Psoas muscle (tissue), 8 donors: ENCODE measurements at places on chromosomes 5 and 9.

GRCh38 chr5:43033841-43034590 lies 6.1 kb downstream of the ANXA2R start:
- no peak for DNase-seq

DNA sequence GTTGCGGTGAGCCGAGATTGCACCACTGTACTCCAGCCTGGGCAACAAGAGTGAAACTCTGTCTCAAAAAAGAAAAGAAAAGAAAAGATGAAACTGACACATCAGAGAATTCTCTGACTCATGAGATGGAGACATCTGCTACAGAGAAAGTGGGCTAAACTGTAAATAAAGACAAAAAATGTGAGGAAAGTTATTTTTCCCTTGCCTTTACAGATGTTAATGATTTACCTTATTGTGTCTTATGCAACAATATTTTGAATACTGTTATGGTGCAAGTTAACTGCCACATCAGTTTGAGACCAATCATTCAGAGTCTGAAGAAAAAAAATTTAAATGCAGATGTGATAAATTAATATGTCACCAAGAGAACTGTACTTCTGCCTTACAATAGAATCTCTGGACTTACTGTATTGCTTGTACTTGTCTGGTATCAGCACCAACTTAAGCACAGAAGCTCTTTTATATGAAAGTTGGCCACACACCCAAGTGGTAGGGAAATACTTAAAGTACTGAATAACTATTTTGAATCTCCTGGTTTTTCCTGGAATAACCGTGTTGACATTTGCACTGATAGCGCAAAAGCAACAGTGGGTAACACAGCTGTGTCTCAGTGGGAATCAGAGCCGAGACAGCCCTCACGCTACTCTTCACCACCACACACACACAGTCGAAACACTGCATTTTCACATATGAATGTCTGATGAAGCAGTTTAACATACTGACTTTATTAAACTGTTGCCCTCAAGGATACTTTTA lies 169.9 kb downstream of the FANCC start:
- DNase-seq = no peak

DNA sequence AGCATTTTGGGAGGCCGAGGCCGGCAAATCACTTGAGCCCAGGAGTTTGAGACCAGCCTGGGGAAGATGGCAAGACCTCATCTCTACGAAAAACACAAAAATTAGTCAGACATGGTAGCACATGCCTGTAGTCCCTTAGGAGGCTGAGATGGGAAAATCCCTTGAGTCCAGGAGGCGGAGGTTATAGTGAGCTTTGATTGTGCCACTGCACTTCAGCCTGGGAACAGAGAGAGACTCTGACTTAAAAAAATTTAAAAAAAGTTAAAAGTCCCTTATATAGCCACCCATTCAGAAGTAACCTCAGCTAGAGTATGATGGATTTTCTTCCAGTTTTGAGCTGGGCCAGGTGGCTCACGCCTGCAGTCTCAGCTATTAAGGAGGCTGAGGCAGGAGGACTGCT lies 72.4 kb downstream of the UGCG start:
- no peak for DNase-seq

DNA sequence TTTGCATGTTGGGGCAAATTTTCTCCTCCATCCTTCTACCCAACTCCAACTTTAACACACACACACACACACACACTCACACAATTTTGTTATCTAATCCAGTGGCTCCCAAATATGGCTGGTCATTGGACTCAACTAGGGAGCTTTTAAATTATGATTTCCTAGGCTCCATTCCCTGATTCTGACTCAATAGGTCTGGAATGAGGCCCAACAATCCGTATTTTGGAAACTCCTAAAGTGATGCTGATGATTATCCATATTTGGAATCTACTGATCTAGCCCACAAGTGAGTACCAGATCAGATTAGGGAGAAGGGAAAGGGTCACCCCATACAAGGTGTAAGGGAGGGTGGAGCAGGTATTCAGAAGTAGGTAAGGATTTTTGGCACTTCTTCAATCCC lies 309.7 kb downstream of the TLE1 start:
- no peak for DNase-seq

GRCh38 chr5:179153921-179154345 lies 93.8 kb downstream of the ZNF354C start:
- no peak for DNase-seq

DNA sequence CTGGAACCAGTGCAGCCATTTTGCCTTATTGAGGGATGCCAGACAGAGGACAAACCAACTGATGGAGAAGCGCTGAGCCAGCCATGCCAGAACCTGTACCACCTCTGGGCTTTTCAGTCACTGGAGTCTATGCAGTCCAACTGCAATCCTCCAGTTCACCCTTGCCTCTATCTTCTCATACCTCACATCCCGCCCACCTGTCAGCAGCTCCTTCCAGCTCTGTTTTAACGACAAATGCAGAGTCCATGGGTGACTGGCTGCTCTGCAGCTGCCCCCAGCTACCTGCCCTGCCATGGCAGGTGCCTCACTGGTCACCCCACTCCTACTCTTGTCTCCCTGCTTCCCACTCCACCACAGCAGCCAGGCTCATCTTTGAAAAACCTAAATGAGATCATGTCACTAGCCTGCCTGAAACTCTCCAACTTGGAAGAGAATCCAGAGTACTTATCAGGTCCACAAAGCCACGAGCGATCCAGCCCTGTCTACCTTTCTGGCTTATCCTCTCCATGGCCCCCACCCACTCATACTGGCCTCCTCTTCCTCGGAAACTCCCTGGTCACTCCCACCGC lies 14.0 kb upstream of the ACSL6 start:
- peak; percentile 20 for DNase-seq

DNA sequence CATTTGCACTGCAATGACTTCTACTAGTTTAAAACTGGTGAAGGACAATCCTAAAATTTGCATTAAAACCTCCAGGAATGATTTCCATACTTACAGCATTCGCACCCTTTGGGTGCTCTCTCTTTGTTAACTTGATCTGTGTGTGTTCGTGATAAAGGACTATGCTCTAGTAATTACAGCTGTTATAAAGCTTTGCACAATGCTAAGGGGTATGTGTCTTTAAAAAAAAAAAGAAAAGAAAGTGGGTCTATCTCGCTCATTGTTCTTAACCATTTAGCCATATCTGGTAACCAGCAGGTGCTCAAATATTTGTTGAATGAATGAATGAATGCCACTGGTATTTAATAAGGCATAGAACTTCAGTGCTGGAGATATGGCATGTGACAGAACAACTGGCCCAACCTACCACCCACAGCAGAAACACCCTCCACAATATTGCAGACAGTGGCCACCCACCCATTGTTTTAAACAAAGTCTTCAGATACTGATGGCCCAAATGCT lies 8.7 kb downstream of the TRIM36 start:
- no peak for DNase-seq

DNA sequence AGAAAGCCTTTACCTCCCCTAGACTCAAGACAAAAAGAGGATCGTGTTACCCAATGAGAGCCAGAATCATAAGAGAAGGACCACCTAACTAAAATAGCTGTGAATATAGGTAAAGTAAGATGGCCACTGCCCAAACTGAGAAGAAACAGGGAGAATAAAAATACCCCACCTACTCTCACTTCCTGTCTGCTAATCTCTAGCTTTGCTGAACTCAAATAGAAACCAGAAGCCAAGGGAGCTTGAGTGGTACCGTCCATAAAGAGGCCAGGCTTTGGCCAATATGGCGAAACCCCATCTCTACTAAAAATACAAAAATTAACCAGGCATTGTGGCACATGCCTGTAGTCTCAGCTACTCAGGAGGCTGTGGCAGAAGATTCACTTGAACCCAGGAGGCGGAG lies 123.0 kb upstream of the FST start:
- no peak for DNase-seq

- DNase-seq = no peak
Observed at GRCh38 chr5:10858307-10858706, 97.3 kb upstream of the DAP start.

DNA sequence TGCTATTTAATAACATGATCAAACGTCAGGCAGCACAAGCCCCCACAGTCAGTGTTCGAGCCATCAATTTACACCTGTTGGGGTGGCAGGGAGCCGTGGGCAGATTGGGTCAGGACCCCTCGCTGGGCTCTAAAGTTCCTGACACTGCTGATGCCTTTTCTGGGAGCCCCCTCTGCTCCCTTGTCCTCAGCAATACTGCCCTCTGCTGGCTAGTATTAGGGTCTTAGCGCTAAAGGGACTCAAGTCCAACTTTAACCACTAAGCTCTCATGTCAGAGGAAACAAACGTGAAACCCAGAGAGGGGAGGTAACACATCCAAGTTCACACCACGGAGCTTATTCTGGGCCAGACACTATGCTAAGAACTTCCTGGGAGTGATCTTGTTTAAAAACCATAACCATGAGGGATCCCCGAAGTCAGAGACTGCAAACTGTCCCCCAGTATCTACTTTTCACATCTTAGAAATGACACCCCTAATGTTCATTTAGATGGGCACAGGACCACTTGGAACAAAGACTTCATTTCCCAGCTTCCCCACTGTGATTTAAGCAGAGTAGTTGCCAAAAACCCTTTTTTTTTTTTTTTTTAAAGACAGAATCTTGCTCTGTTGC lies 20.4 kb downstream of the ANKS6 start:
- DNase-seq = no peak

- no peak for DNase-seq
Observed at GRCh38 chr5:1564182-1564748, 40.5 kb upstream of the LPCAT1 start.

GRCh38 chr5:125325488-125326149 lies 579.2 kb upstream of the ZNF608 start:
- DNase-seq = no peak

GRCh38 chr9:97675655-97676054 lies 21.5 kb downstream of the XPA start:
- DNase-seq = no peak

- peak; percentile 59 for DNase-seq
Observed at GRCh38 chr9:112831281-112831851, 59.3 kb downstream of the SLC46A2 start.

GRCh38 chr9:90836411-90837080 lies 34.9 kb downstream of the SYK start:
- no peak for DNase-seq

DNA sequence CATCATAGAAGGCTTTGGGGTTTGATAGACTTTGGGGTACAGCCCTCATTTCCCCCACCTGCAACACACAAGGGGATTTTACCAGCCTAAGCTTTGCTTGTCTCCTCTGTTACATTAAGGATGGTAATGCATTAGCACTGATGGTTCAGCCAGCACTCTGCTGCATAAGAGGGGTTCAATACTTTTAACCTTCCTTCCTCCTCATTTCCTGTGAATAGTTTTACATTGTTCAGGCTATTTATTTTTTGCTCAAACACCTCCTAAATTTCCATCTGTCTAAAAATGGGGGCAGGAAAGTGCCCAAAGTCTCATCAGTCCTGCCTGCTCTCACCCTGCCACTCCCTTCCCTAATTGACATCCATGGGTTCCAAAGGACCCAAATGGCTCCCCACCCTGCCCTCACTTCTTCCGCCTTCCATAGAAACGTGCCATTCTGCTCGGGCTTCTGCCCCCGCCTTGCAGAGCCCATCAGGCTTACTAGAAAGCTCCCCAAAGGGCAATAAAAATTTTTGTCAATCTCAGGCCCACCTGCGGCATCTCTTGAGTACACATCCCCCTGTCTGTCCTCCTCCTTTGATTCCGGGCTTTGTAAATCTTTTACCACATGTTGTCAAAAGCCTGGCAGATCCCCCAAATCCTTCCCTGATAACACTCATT lies 239.5 kb upstream of the SLC24A2 start:
- DNase-seq = no peak

- no peak for DNase-seq
Observed at GRCh38 chr5:82601077-82601476, 322.9 kb upstream of the RPS23 start.

- no peak for DNase-seq
Observed at GRCh38 chr5:74433255-74433895, 207.2 kb downstream of the ENC1 start.

DNA sequence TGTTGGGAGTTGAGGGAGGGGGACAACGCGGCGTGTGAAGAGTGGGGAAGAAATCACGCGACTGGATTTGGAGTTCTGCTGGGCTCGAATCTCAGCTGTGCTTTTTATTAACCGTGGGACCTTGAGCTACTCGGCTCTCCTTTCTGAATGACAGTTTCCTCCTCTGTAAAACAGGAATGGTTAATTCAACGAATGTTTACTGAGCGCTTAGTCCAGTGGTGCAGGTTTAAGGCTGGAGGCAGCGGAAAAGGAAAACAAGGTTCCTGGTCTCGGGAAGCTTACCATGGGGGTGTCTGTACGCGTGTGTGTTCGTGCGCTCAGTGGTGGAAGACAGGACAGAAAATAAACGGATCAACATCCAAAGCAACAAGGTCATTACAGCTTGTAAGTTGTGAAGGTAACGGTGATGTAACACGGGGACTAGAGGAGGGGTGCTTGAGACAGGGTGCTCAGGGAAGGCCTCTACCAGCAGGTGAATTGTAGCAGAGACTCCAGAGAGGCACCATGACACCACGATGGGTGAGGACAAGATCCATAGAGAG lies 277 bp downstream of the EIF4E1B start:
- no peak for DNase-seq

DNA sequence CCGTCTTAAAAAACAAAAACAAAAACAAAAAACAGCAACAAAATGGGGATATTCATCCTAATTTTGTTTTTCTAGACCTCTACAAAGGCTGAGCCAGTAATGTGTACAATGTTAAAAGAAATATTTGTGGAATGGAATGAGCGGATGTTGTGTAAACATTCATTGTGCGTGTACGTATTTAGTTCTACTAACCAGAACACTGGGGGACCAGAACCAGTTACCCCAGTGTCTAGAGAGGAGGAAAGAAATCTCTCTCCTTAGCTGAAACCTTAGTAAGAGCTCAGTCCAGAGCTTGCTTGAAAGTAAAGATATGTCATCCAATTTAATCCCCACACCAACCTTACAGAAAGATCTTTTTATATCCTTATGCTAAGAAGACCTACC lies 106.7 kb upstream of the CPEB4 start:
- DNase-seq = no peak

DNA sequence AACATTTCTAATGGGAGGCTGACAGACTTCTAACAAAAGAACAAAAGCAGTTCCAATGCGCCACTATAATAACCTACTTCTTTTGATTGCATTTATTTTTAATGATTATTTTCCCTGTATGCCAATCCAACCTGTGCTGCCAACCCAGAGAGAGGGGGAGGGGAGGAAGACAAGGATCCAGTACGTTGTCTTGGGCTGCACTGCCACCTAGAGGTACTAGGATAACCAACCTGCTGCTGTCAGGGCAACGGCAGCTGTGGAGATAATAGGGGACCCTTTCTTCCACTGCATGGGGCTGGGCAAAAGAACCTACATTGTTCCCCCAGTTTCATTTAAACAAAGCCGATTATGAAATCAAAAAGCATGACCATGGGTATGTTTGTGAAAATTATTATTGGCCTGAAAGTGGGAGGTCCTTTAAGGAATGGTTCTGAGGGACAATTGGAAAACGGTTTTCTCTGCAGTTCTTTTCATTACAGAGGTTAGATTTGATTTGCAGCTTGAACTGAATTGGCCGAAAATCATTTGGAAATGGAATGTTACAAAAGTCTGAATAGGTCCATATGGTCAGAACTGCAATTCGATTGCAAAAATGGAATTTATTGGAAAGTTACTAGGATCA lies 101.3 kb downstream of the RASEF start:
- DNase-seq = peak; percentile 61
